ENCODE measurements at places on chromosomes 1 and 21. TPM values are rescaled to one million over a fixed set of nuclear protein-coding genes. Genes with fewer than 3 reads are reported as not detected.

DNA sequence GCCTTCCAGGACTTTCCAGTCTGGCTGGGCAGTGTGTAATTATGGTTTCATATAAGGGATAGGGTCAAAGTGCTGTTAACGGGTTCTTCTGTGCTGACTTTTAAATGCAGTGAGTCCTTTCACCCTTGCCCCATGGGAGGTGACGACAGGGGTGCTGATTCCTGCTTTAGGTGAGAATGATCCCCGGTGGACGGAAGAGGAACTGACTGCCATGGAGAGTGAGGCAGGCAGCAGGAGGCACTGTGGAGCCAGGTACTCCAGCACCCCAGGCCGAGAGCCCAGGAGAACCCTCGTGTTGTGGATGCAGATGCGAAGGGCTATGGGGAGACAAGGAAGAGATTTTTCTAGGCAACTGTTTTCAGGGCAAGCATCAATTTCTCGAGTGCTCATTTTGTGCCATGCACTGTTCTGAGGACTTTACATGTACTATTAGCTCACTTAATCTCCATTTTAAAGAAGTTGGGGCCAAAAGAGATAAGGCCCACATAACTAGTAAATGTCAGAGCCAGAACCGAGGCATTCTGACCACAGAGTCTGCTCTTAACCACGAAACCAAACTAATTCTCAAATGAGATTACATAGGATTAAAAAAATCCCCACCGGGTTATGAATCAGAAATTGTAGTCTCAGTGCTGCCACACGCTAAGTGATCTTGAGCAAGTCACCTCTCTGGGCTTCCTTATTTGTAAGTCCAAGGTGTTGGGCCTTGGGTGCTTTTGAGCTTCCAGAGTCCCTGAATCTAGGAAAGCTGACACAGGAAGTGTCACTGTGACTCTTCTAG, 28.2 kb downstream of the STPG1 start:
- no peak for DNase-seq
- H3K4me3 ChIP-seq: no peak overlapping the region
- H3K27me3 ChIP-seq: no peaks in the 10 kb centered on the region
- no peaks in the 10 kb centered on the region for H3K36me3 ChIP-seq

DNA sequence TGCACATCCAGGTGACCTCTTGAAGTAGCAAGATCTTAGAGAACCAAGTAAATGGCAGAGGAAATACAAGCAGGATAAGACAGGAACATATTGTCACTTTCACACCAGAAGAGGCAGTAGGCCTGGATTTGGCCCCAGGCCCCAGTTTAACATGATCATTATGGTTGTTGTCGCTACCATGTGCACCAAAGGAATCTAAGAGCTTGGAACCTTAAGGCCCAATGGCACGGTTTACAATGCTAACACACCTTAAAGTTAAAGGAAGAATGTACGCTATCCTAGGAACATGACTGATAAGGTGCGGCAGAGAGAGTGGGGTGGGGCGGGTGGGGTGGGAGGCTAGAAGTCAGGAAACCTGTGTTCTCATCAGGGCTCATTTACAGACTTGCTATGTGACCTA, 147.5 kb downstream of the ROR1 start:
- H3K27me3 ChIP-seq: no peaks in the 10 kb centered on the region
- H3K27ac ChIP-seq: no peak overlapping the region
- DNase-seq: no peak
- H3K4me1 ChIP-seq: no peaks in the 10 kb centered on the region
- no peaks in the 10 kb centered on the region for H3K36me3 ChIP-seq

DNA sequence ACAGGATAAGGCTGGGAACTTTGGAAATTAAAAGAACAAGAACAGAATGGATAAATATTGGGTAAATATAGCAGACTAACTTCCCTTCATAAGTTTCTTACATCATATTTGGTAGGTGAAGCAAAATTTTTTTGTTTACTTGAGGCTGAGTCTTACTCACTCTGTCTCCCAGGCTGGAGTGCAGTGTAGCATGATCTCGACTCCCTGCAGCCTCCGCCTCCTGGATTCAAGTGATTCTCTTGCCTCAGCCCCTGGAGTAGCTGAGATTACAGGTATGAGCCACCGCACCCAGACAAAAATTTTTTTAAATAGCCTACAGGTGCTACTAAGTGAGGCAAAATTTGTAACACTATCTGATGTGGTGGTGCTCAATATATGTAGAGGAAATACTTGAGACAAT, 50.7 kb downstream of the TM2D1 start:
- no peak overlapping the region for H3K27ac ChIP-seq
- H3K27me3 ChIP-seq: no peaks in the 10 kb centered on the region
- H3K36me3 ChIP-seq: no peaks in the 10 kb centered on the region
- no peak for DNase-seq
- H3K4me1 ChIP-seq: no peaks in the 10 kb centered on the region

DNA sequence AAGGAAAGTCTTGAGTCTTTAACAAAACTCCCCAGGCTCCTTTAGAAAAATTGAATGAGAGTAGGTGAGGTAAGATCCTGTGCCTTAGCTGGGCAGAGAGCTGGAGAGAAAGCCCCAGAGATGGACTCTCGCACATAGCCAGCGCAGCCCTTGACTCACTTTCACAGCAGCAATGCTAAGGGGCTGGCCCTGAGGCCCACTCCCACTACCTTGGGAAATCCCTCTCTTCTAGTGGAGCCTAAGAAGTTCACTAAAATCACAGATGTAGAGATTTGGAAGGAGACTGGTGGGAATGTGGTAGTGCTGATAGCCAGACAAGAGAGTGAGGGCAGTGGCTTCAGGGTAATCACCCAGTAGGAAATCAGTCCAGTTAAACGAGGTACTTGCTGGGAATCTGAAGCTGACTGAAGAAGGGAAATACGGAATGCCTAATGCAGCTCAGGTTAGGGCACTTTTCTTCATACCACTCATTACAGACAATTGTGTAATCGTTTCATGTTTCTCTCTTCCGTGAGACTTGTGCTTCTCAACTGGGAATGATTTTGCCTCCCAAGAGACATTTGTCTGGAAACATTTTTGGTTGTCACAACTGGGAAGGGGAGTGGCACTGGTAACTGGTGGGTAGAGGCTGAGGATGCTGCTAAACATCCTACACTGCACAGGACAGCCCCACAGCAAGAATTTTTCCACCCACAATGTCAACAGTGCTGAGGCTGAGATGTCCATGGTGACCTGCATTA, 42.4 kb upstream of the LRRC8C start:
- H3K36me3 ChIP-seq: no peaks in the 10 kb centered on the region
- DNase-seq: no peak
- H3K27me3 ChIP-seq: no peaks in the 10 kb centered on the region
- no peak overlapping the region for H3K4me3 ChIP-seq
- no peaks in the 10 kb centered on the region for H3K4me1 ChIP-seq
- H3K27ac ChIP-seq: no peak overlapping the region

GRCh38 chr1:61585714-61586113, 139.2 kb downstream of the TM2D1 start:
- DNase-seq: peak; percentile 86
- H3K27me3 ChIP-seq: no peaks in the 10 kb centered on the region
- H3K27ac ChIP-seq: no peak overlapping the region
- H3K36me3 ChIP-seq: no peaks in the 10 kb centered on the region
- H3K4me3 ChIP-seq: no peak overlapping the region

DNA sequence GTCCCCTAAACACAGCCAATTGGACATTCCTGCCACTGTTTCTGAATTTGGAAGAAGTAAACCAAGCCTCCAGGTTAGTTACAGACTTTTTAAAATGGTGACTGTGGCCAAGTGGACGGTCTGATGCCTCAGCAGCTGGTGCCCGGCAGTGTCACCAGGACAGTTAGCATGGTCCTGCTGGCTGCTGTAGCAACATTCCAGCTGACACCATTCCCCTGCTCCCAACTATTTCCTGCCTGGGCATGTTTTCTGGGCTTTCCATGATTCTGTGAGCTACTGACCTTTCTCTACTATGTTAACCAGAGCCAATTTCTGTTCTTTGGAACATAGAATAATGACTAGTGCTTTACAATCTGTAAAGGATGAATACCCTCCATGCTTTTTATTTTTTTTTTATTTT, 95.0 kb downstream of the TLR5 start:
- H3K27me3 ChIP-seq: no peaks in the 10 kb centered on the region
- no peak overlapping the region for H3K4me3 ChIP-seq
- H3K4me1 ChIP-seq: no peaks in the 10 kb centered on the region
- no peaks in the 10 kb centered on the region for H3K36me3 ChIP-seq
- H3K27ac ChIP-seq: no peak overlapping the region

- no peaks in the 10 kb centered on the region for H3K27me3 ChIP-seq
- no peak overlapping the region for H3K27ac ChIP-seq
- H3K36me3 ChIP-seq: no peaks in the 10 kb centered on the region
- H3K4me1 ChIP-seq: no peaks in the 10 kb centered on the region
- no peak overlapping the region for H3K4me3 ChIP-seq
Observed at GRCh38 chr1:175054736-175055135, 12.9 kb upstream of the TNN start.

GRCh38 chr1:115258302-115258866, 79.7 kb downstream of the NGF start:
- no peaks in the 10 kb centered on the region for H3K27me3 ChIP-seq
- no peak overlapping the region for H3K4me3 ChIP-seq
- H3K4me1 ChIP-seq: no peaks in the 10 kb centered on the region
- H3K27ac ChIP-seq: no peak overlapping the region
- no peaks in the 10 kb centered on the region for H3K36me3 ChIP-seq

MAPKAPK2 gene
- total RNA-seq: 113 TPM

SLC1A7 gene
- not detected for total RNA-seq

HAO2 gene
- total RNA-seq: 1.9 TPM
